ENCODE measurements at places on chromosomes 7 and 10. TPM values are rescaled to one million over a fixed set of nuclear protein-coding genes. Genes with fewer than 3 reads are reported as not detected.

- DNase-seq = no peak
Measured at GRCh38 chr10:71737834-71738197, 18.2 kb upstream of the C10orf105 start.

GRCh38 chr7:73612598-73613269 lies 11.6 kb downstream of the MLXIPL start:
- peak; percentile 77 for DNase-seq

DNA sequence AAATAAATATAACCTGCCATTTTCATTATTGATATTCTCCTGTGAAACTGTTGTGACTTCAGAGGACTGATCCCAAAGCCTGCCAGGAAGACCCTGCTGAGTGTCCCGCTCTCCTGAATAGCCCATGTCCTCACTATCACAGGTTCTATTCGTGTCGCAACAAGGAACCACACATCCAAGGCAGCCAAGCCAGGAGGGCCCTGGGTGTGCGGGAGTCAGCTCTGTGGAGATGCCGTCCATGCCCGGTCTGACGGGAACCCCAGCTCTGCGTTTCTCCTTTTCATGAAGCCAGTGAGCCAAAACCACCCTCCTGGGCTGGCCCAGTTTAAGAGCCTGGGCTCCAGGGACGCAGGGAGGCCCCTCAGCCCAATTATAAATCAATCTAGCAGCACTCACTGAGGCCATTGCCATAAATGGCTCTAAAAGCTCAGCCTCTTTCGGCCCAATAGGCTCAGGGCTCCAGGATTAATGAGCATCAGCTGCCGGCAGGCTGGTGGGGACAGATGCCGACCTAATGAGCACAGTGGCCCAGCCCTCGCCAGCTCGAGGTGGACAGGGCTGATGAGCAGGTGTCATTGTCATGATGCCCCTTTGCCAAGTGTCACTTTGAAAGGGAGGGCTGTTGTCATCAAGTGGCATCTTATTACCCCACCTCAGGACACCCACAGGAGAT lies 177.9 kb downstream of the PLXNA4 start:
- no peak for DNase-seq

The SFTPA1 gene
- total RNA-seq = 5.2 TPM

The VWDE gene
- total RNA-seq = 92.6 TPM

DNA sequence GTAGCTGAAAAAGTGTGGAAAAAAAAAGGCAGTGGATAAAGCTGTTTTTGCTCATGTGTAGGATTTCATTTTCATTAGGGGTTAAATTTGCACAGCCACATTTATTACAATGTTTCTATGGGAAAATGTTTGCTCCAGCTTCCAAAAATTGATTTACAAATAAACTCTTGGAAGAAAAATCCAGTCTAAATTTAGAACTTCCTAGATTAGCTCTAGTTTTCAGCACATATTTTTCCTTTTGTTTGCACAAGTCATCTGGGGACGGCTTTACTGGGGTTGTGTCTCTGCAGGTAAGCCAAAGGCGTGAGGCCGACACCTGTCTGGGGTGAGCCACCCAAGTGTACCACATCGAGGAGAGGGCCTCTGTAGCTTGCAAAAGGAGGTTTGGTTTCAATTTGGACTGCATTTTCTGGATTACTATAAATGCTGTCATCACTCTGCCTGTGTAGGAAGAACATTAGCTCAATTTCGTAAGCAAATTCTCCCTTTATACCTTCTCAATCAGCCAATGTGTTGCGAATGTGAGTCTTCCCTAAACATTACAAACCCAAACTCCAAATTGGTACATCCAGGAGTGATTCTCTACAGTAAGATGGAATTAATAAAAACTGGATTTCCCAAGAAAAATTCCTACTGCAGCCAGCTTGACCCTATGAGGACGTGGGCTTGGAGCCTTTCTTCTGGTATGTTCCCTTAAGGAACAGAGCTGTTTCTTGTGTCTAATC lies 89.5 kb upstream of the ZNF438 start:
- no peak for DNase-seq

DNA sequence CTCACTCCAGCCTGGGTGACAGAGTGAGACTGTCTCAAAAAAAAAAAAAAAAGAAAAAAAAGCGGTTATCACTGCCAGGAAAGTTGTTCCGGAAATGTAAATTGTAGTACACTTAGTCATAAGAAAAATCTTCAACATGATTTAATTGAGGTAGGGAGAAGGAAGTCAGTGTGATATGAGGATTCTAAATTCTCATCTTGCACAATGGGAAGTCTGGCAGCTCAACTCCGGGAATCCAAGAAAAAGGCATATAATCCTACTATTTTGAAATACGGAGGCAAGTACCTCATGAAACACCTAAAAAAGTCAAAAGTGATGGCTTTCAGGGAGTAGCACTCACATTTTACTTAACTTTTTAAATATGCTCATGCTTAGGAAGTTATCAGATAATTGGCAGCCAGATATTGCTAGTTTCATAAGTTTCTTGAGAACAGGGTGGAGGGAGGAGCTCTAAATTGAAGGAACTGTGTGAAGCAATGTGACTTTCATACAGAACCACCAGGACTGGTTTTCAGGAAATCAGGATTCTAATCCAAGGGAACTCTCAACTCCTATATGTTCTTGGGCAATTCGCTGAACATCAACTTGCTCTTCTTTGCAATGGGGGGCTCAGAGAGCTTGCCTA lies 2.7 kb upstream of the C7orf25 start:
- no peak for DNase-seq

- no peak for DNase-seq
Measured at GRCh38 chr10:129728246-129728820, 235.7 kb downstream of the EBF3 start.

The EEF1AKMT2 gene
- 20.4 TPM for total RNA-seq

The CTAGE15 gene
- total RNA-seq = not detected

- no peak for DNase-seq
Measured at GRCh38 chr10:11697718-11698527, 44.3 kb upstream of the ECHDC3 start.

The ZNF727 gene
- not detected for total RNA-seq

GRCh38 chr7:94420328-94420727 lies 25.6 kb downstream of the COL1A2 start:
- no peak for DNase-seq

DNA sequence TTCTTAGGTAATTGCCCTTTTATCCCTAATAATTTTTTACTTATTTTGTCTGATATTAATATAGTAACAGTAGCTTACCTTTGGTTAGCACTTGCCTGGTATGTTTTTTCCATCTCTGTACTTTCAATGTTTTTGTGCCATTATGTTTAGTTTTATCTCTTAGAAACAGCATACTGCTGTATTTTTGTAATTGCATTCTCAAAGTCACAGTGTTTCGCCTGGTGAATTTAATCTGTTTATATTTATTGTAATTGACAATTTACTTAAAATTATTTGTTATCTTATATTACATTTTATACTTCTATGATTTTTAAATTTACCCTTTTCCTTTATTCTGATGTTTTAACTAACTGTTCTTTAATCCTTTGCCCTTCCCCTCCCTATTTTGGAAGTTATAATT lies 166.4 kb downstream of the RELN start:
- no peak for DNase-seq

The EPHB6 gene
- 19.1 TPM for total RNA-seq

DNA sequence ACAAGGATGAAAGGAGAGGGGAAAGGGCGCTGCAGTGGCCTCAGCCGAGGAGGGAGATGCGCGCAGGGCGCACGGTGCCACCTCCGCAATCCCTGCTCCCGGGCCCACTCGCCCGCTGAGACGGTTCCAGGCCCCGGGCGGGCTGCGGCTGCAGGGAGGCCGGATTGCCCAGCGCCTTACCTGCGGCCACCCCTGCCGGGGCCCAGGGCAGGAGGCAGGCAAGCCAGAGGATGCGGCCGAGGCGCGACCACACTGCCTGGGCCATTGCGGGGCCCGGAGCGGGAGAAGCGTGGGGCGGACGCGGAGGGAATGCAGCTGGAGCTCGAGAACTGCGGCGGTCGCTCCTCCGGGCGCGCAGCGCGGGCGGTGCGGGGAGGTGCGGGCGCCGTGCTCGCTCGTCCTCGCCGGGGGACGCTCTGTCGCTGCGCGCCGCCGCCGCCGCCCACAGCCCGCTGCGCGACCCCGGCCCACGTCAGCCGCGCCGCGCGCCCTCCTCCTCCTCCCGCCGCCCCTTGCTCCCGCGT lies at the start of gene TMEM130:
Gene TMEM130, minus strand, starts transcription at position 418 of the 524 bp plus-strand sequence. Its CDS starts 153 bp downstream, at position 265.
- no peak for DNase-seq

DNA sequence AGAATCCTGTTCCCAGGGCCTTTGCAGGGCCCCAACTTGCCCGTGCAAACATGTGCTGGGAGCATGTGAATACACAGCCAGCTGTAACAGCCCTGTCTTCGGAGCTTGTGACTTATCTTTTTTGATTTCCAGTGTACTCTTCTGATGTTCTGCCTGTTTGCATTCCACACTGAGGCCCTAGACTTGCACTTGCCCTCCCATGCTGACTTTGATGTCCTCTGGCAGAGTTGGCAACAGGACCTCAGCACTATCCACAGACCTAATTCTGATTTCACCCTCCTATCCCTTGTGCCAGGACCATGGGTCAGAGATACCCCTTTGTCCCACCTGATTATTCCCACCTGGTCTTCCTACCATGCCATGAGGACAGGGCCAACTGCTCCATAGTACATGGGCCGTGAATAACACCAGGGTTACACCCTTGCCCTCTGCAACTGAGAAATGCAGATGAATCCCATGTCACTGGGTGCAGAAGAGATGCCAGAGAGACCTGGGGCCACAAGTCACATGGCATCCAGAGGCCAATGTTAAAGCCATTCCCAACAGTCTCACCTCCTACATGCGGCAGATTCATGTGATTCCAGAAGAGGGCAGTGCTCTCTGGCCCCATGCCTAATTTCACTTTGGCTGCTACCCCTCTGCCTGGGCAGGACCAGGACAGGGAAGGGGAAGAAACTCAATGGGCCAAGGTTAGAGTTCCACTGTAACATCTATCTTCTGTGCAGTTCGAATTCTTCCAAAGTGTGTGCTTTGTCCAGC lies 43.0 kb downstream of the SCRN1 start:
- no peak for DNase-seq

GRCh38 chr7:19589446-19589845 lies 119.4 kb downstream of the POLR1F start:
- no peak for DNase-seq

DNA sequence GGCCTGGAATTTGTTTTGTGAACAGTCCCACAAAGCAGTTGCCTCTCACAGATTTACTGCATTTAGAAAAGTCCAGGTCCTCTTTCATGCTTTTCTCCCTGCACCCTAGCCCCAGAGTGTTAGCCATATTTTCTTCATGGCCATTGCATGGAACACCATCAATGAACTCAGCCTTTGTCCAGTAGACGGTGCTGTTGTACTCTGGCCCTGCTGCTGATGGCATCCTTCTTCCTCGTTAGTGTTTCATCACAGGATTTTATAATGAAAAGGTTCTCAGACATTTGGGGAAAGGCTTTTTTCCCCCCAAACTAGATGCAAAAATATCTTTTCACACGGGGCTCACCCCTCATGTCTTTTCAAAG lies 93.0 kb upstream of the SLC25A13 start:
- DNase-seq = peak; percentile 52

The SLC26A4 gene
- 0.54 TPM for total RNA-seq

GRCh38 chr7:32336726-32337125 lies 153.5 kb downstream of the LSM5 start:
- no peak for DNase-seq

The FAM20C gene
- total RNA-seq = 0.09 TPM

DNA sequence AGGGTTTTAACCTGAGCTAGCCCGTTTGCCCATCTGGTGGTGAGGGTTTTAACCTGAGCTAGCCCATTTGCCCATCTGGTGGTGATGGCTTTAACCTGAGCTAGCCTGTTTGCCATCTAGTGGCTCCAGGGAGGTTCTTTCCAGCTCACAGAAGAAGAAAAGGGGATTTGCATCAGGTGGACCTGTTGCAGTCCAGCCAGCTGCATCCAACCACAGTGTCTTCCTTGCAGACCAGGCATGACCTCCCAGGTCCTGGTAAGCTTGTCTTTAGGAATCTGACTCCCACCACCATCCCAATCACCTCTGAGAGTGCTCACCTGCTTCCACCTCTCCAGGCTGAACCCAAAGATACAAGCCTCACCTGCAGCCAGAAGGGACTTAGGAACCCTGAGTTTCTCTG lies 62.4 kb upstream of the EMX2 start:
- DNase-seq = no peak

DNA sequence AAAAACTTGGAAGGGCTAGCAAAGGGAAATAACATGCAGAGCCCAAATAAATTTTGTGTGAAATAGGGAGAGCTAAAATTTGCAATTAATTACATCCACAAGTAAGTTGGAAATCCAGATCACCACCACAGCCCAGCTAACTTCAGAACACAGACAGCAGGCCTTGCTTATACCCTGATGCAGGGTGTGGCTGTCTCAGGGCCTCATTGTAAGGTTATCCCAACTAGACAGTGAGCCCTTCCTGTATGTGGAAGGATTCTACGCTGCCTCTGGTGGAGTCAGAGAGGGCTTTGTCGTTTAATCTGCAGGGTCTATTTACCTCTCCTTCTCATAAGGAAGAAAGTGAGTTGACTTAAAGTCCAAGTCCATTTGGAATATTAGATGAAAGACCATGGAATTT lies 181.0 kb upstream of the TCF7L2 start:
- no peak for DNase-seq

GRCh38 chr7:24715661-24716479 lies 41.4 kb downstream of the GSDME start:
- peak; percentile 54 for DNase-seq

The ASZ1 gene
- total RNA-seq = not detected

The IQUB gene
- 1.1 TPM for total RNA-seq

The YAE1 gene
- 17.9 TPM for total RNA-seq

- no peak for DNase-seq
Measured at GRCh38 chr10:100253041-100253440, 14.4 kb downstream of the CWF19L1 start.

DNA sequence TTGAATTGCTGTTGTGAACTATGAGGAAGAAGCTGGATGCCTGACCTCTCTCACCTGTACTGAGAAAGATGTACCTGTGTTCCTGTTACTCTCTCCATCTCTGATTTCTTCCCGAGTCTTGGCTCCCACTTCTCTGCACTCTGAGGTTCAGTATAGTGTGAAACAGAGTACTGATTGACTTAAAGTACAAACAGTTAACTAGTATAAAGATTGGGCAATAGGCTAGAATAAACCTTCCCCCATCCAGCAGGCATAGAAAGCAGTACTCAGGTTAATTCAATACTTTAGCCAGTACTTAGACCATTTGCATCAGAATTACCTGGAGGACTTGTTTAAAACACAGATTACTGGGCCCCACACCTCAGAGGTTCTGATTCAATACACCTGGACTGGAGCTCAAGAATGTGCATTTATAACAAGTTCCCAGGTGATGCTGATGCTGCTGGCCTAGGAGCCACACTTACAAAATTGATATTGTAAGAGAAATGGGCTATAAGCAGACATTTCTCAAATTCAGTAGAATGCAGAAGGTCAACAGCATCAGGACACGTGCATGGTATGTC lies 51.6 kb downstream of the ANK3 start:
- no peak for DNase-seq
